ENCODE measurements at places on chromosomes 4 and X.

- no peak for DNase-seq
Measured at GRCh38 chr4:93633721-93634120, 194.8 kb upstream of the ATOH1 start.

DNA sequence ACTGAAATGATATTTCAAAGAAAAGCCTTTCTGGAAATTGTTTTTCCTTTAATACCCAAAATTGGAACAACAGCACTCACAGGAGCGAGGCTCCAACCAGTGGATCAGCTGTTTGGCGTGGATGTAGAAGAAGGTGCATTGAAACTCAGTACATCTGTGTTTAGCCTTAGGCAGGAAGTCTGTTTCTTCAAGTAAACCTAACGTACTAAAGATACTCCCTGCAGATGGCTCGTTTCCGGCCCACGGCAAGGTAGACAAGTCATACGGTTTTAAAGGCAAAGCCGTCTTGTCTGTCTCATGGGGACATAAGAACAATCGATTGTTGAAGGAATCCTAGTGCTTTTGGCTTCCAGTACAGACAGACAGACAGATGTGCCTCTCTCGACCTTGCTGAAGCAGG is 50.0 kb upstream of the CLCN4 start:
- no peak for DNase-seq

DNA sequence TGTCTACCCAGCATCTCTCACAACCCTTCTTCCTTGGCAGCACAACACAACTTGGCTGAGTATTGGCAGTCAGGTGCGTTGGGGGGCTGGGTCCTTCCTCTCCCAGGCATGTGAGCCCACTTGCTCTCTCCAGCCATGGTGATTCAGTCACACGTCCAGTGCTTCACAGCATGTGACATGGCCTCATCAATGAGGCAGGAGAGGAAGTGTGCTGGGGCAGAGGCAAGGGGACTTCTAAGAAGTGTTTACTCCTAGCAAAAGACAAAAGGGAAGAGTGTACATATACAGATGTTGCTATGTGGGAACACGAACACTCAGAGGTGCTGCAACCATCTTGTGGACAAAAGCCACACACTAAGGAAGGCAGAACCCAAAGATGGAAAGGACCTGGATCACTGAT is 380.8 kb downstream of the FBXW7 start:
- DNase-seq = no peak

- no peak for DNase-seq
Measured at GRCh38 chr4:123088501-123088900, 166.1 kb upstream of the NUDT6 start.

DNA sequence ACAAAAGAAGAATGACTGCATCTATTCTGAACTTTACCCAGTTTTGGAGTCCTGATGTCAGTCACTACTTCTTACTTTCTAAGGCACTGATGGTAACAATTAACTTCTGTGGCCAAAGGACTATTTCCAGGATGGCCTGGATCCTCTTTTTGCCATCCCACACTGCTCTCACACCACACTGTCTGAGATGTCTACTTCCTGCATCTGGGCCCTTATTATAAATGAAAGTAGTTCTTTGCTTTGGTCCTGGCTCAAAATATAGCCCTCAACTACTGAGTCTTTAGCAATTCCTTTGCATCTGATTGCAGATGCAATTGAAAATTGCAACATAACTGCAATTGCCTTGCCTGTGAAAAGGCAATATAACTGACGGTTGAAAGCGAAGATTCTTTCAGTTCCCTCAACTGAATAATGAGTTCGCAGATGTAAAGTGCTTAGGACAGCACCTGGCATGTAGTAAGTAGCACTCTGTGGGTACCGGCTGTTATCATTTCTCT is 44.2 kb downstream of the COQ2 start:
- no peak for DNase-seq

DNA sequence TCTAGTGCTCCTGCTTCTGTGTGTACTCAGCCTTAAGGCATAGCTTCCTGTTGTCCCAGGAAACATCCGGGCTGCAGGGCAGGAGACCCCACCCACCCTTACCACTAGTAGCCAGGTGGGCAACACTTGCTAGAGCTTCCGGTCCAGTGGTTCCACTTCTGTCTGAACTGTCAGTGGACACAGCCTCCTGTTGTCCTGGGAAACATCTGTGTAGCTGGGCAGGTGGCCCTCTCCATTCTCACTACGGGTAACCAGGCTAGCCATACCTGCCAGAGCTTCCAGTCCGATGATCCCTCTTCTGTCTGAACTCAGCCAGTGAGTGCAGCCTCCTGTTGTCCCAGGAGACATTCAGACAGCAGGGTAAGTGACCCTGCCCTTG is 372.2 kb downstream of the INPP4B start:
- no peak for DNase-seq

DNA sequence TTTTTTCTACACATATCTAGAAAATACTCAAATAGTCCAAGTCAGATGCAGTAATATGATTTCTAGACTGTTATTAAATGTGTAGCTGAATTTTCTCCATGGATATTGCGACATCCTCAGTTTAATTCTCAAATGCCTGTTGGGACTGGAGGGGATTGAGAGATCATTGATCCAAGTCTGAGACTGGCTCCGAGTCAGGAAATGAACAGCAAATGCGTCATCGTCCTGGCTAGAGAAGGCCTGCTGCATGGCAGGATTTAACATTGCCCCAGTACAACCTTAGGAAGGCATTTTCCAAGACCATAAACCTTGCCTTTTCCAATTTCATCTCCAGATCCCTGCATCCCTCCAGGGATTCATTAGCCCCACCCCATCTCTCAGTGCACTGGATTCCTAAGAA is 56.6 kb upstream of the SLC6A14 start:
- DNase-seq = peak; percentile 2

DNA sequence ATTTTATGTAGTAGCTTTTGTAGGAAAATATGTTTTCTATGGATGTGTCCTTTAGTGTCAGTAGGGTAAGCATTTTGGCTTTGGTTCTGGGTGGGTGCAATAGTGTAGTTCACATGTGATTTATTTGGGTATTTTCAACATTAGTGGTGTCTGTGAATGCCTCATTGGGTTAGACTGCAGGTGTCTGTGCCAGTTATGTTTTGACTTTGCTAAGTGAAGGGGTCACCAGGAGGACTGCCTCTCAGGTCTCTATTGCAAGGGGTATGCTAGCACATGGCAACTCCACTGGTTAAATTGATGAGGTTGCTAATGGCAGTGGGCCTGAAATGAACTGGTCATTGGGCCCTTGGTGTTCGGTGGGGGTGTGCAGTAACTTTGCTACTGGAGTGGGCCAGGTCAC is 467.1 kb downstream of the NAF1 start:
- no peak for DNase-seq

DNA sequence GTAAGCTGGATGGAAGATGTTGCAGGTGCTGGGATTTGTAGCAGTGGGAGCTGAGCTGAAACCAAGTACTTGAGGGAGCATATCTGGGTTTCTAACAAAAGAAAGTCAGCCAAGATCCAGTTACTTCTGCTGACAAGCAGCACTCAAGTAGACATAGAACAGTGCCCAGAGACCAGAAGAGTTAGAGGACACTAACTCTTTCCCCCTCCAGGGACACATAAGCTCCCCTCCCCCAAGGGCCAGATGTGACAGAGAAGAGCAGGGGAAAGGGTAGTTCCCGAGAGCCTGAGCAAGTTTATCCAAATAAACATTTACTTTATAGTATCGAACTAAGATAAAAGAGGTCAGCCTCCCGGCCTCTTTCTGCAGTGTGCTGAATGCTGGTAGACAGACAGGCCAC is 12.2 kb downstream of the TRPC3 start:
- DNase-seq = peak; percentile 21

DNA sequence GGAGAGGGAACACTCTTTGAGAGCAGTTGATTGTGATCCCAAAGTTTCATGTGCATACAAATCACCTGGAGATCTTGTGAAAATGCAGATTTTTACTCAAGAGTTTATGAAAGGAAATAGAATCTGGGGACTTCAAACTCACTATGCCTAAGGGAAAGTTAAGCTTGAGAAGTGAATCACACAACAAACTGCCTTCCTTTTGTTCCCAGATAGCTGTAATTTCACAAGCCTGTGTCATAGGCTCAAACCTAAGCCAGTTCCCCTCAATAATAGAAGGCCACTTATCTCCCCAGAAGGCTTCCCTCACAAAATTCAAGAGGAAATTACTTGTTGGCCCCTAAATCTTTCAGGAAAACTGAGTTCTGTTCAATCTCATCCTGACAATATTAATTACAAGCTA is 132.8 kb upstream of the MAGEB16 start:
- no peak for DNase-seq

- DNase-seq = no peak
Measured at GRCh38 chr4:164952551-164952950, 24.9 kb downstream of the TRIM61 start.

DNA sequence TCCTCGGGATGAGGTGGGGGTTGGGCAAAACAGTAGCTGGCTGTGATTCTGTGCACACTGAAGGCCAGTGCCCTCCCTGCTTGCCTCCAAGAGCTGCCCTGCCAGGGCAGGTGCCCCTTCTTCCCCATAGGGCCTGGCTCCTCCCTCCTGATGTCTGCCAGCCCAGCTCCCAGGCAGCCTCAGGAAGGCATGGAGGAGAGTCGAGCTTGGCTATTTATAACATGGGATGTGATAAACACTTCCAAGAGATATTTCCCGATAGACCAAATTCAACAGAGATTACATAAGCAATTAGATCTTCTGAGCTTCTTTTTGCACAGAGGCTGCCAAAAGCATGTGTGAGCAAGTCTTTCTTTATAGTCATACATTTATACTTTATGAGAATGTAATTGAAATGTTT is 45.3 kb upstream of the PJA1 start:
- peak; percentile 16 for DNase-seq

DNA sequence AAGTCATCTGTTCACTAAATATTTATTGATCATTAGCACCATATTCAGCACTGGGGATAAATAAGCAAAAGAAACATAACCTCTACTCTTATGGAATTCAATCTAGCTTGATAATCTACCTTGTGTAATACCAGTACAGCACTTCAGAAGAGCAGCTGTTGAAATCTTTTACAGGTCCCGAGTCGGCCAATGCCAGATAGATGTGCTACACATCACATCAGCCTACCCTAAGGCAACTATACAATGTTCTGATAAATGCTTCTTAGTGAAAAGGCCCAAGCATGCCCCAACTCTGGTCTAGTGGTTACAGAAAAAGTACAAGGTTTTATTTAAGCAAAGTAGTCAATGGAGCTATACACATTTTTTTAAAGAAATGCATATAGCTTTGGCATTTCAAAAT is 68.7 kb downstream of the MAPK10 start:
- no peak for DNase-seq

DNA sequence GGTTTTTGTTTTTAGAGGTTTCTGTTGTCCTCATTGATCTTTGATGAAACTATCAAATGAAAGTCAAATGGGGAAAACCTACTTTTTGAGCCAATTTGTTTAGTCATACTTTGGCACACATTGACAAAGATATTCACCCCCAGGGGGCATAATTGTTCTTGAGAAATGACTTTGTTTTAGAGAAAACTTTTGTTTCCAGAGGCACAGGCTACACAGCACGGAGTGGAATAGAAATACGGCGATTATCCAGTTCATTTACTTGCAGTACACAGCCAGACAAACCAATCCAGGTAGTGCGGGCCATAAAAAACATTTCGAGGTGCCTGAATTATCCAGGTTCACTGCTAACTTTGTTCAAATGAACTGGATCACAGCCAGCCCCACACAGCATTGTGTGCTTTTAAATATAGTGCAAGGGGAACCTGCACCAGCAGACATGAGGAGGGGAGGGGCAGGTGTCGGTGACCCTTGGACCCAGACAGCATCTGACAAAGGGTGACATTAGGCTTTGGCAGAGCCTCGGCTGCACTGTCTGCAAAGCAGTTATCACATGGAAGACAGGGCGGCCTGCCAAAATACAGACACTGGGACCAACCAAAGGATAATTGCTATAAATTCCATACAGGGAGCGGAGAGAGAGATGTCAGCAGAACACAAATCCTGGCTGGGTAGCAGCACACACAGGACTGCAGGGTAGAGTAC is 179.6 kb upstream of the NOCT start:
- peak; percentile 7 for DNase-seq

GRCh38 chr4:111952688-111953087 is 192.6 kb upstream of the FAM241A start:
- no peak for DNase-seq

DNA sequence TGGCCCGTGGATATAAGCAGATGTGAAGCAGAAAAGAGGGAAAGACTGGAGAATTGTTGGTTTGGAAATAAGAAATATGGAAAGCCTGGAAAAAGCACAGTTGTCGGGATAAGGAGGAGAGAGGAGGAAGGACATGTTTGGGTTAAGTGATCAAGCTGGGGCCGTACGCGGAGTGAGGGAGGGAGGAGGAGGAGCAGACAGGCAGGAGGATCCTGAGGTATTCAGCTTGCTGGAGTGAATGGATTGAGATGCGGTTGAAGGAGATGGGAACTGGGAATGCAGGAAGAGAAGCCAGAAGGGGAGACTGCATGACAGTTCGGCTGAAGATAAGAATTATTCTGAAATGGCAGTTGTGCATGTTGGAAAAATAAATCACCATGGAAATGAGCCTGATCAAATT is 21.2 kb downstream of the ZFP42 start:
- no peak for DNase-seq
